Activated naive CD4-positive, alpha-beta T cell treated with anti-CD3 and anti-CD28 coated beads for 36 hours (primary cell): ENCODE measurements at places on chromosomes 4 and X.

GRCh38 chr4:37502070-37502469 is 184.1 kb downstream of the RELL1 start:
- no peak for DNase-seq

GRCh38 chr4:101393256-101393655 is 45.9 kb upstream of the PPP3CA start:
- no peak for DNase-seq

- no peak for DNase-seq
Measured at GRCh38 chr4:53010318-53010717, 148.2 kb downstream of the RASL11B start.

- DNase-seq: no peak
Measured at GRCh38 chrX:131789664-131790063, 233.4 kb upstream of the STK26 start.
